ENCODE measurements at places on chromosomes 1 and 21. TPM values are rescaled to one million over a fixed set of nuclear protein-coding genes. Genes with fewer than 3 reads are reported as not detected.

Gene PPIAL4G
- not detected for total RNA-seq

Gene MXRA8
- total RNA-seq, result 0.25 TPM

Gene OPN3
- total RNA-seq, result 62.1 TPM

Gene CD55
- 78.9 TPM for total RNA-seq

Gene SELENBP1
- total RNA-seq, result 7.5 TPM

Gene HES3
- not detected for total RNA-seq

Gene ALG14
- total RNA-seq, result 8.1 TPM

Gene RAB7B
- total RNA-seq, result 1.1 TPM

Gene GBP7
- not detected for total RNA-seq

Gene FAM131C
- total RNA-seq, result 17.8 TPM

Gene TNFAIP8L2
- total RNA-seq, result not detected

Gene CASZ1
- 2.1 TPM for total RNA-seq

Gene KRTAP25-1
- not detected for total RNA-seq

Gene CLCA2
- not detected for total RNA-seq

Gene FBXO28
- total RNA-seq, result 24.0 TPM
